ENCODE measurements at places on chromosomes 11 and 22. TPM values are rescaled to one million over a fixed set of nuclear protein-coding genes. Genes with fewer than 3 reads are reported as not detected.

- no peak overlapping the region for H3K27ac ChIP-seq
- no peak overlapping the region for H3K4me3 ChIP-seq
- no peaks in the 10 kb centered on the region for H3K4me1 ChIP-seq
These were observed 4.8 kb downstream of the TRIM3 start for GRCh38 chr11:6468712-6469495.

DNA sequence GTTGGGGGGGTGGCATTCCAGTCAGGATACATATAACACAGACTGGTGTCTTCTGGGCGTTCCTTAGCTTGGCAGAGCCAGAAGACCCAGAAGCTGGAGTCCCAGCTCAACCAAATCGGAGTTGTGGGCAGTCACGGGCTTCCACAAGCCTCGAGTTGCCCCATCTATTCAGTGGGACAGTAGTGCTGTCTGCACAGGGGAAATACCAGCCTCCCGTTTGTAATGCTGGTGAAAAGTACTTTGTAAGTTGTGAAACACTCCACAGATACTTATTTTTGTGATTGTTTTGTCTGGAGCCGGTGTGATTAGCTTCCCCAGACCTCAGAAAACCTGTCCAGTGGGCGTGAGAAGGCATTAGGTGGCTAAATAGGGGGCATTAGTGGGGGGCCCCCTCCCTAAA is 13.6 kb downstream of the DGKZ start:
- H3K27me3 ChIP-seq = no peaks in the 10 kb centered on the region
- H3K36me3 ChIP-seq = no peaks in the 10 kb centered on the region

BRSK2 gene
- total RNA-seq = 1.0 TPM

SLC22A6 gene
- total RNA-seq = not detected

Measured in aorta (tissue), 5 donors.